ENCODE measurements at places on chromosomes 11 and 22.

GRCh38 chr11:111307472-111308108, 9.2 kb downstream of the POU2AF3 start:
- no peak for DNase-seq

- DNase-seq = no peak
Measured at GRCh38 chr22:44468973-44469372, 29.1 kb downstream of the RTL6 start.

DNA sequence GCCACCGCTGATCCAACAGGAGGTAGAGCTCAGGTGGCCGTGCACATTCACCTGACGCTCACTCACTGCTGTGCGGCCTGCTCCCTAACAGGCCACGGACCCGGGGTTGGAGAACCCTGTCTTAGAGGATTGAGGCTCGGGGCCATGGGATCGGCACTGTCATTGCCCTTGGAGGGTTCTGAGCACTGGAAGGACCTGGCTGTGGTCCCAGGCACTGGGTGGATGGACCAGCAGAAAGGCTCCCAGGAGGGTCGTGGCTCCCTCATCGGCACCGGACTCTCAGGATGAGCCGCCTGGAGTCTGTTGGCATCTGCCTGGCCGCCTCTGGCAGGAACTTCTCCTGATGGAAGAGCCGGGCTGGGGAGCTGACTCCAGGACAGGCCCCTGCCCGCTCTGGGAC, 6.5 kb downstream of the KCNQ1 start:
- DNase-seq = no peak

GRCh38 chr22:31825513-31825912, 71.7 kb downstream of the DEPDC5 start:
- no peak for DNase-seq

GRCh38 chr11:42824067-42824466, 487.7 kb upstream of the API5 start:
- no peak for DNase-seq

- DNase-seq = no peak
Measured at GRCh38 chr11:69931994-69932910, 113.0 kb upstream of the FGF3 start.

- peak; percentile 31 for DNase-seq
Measured at GRCh38 chr22:44661659-44662569, 40.1 kb upstream of the PRR5 start.

DNA sequence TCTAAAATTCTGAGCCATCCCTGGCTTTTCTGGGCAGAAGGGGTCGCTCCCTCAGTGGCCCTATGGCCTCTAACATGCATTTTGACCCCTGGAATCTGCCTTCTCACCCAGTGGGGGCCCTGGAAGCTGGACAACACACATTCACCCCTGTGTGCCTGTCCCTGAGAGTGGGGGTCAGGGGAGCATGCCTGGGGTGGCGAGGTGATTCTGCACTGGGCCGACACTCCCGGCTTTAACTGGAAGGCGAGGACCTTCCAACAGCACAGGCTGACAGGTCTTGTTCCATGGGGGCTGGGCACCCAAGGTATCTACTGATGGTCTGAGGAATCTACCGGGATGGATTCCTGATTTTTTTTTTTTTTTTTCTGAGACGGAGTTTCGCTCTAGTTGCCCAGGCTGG, 10.7 kb downstream of the PPM1F start:
- DNase-seq = no peak

GRCh38 chr11:126370016-126370415, 14.5 kb downstream of the ST3GAL4 start:
- DNase-seq = no peak

DNA sequence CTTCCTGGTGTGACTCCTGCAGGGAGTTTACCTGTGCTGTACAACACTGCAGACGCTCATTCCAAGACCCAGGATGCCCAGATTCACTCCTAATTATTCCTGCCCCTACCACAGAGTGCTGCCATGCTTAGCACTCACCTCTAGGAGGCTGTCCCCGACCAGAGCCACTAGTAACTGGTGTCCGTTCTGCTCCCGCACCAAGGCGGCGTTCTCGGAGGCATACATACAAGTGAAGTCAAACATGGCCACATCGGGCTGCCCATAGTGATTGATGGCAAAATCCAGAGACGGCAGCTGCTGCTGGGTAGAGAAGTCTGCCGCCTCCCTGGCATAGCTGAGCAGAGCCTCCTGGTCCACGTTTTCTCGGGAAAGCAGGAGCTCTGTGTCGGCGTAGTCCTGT, 122.3 kb upstream of the BID start:
- no peak for DNase-seq

- peak; percentile 95 for DNase-seq
Measured at GRCh38 chr11:75786101-75786736, 17.6 kb downstream of the DGAT2 start.

GRCh38 chr11:79049741-79050179, 391.1 kb downstream of the TENM4 start:
- peak; percentile 87 for DNase-seq

DNA sequence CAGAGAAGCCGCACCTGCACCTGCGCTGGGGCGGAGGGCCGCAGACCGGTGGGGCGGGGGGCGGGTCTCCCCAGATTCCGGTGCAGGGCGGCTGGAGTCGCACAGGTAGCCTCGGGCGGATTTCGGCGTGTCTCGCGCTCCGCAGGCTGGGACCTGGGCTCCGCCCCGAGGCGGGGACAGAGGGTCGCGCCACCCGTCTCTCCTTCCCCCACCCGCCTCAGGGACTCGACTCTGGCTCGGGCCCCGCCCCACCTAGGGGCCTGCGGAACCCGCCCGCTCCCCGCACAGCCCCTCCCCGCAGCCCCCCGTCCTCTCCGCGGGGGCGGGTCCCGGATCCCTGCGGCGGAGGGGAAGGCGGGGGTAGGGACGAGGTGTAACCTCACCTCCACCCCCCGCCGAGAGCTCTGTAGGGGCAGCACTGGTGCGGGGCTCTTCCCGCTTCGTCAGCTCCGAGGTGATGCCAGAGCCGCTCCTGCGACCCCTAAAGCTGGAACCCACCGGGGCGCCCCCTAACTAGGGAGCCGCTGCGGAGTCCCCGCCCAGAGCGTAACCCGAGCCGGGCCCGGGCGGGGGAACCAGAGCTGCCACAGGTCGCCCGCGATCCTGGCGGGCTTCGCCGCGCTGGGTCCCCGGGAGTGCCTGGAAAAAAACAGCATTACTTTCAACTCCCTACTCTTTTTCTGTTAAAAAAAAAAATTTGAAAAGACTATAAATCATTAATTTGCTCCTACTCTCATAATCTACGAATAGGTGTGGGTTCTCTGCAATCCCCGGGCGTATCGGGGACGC, at the start of gene SLC29A2:
TSS of gene SLC29A2 (minus strand) at position 134 of the 789 bp plus-strand sequence. CDS start 169 bp downstream, outside the sequence.
- peak; percentile 89 for DNase-seq

- DNase-seq = no peak
Measured at GRCh38 chr11:105719073-105719822, 109.4 kb downstream of the GRIA4 start.

DNA sequence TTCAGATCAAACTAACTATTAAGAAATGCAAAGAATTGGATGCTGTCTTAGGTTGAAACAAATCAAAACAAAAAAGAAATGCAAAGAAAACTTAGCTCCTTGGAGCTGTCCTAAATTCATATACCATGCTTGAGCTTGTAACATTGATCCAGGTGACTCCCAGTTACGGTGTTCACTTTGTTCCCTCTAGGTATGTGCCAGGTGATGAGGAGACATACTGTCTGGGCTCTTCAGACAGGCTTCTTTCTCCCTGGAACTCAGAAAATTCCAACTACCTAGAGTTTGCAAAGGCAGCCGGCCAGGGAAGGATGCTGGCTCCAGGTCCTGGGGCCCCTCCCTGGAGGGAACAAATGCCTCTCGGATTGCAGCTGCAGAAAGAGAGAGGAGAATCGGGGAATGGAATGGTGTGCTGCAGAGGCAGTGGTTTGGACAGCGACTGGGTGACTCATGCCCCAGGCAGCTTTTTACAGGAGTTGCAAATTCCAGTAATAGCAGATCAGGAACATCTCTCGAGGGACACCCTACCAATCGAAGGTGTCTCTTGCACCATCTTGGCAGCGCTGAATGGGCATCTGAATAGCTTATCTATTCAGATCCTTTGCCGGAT, 12.3 kb upstream of the ASPHD2 start:
- no peak for DNase-seq

DNA sequence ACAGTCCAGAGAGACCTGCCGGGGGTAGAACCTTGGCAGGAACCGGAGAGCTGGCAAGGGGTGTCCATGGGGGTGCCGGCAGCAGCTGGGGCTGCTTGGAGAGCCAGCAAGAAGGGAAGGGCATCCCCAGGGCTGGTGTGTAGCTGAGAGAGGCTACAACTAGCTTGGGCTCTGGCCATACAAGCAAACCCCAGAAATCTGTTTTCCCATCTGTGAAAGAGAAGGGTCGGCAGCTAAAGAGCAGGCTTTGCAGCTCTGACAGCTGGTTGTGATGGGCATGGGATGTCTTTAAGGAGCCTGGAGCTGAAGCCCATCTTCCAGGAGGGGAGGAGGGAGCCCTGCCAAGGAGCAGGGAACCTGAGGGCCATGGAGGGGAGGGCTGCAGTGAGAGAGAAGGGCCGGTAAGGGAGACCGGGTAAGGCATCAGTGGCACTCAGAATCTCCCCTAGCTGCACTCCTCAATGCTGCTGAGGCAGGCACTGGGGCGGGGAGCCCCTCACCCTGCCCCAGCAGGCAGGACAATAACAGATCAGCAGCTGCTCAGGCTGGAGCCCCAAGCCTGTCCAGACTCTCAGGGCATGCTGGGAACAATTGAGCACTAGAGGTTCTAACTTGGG, 3.9 kb downstream of the CHST1 start:
- DNase-seq = no peak

- peak; percentile 79 for DNase-seq
Measured at GRCh38 chr11:30488304-30488998, 97.7 kb downstream of the MPPED2 start.

DNA sequence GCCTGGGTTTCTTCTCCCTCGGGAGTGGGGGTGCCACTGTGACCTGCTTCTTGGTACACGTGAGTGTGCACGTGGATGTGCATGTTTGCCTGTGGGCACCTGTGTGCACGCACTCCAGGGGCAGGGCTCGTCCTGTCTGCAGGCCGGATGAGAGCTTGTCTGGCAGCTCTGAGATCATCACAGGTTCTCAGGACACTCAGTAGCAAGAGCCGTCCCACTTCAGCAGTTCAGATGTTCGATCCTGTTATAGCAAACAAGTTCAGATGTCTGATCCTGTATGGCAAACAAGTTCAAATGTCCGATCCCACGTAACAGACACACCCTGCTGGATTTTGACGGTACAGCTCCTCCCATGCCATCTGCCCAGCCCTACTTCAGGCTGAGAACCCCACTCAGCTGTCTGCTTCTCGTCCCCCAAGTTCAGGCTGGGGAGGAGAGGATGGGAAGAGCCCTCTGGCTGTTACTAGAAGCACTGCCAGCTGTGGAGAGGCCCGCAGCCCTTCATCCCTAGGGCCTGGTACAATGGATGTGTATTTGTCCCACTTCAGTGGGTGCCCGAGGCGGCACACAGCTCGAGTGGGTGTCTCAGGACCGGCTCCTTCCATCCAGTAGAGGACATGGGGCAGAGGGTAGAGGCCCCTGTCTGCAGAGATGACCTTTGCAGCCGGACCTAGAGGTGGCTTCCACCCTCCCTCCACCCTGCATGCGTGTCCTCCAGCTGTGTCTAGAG, 1126.9 kb downstream of the BRD1 start:
- no peak for DNase-seq

DNA sequence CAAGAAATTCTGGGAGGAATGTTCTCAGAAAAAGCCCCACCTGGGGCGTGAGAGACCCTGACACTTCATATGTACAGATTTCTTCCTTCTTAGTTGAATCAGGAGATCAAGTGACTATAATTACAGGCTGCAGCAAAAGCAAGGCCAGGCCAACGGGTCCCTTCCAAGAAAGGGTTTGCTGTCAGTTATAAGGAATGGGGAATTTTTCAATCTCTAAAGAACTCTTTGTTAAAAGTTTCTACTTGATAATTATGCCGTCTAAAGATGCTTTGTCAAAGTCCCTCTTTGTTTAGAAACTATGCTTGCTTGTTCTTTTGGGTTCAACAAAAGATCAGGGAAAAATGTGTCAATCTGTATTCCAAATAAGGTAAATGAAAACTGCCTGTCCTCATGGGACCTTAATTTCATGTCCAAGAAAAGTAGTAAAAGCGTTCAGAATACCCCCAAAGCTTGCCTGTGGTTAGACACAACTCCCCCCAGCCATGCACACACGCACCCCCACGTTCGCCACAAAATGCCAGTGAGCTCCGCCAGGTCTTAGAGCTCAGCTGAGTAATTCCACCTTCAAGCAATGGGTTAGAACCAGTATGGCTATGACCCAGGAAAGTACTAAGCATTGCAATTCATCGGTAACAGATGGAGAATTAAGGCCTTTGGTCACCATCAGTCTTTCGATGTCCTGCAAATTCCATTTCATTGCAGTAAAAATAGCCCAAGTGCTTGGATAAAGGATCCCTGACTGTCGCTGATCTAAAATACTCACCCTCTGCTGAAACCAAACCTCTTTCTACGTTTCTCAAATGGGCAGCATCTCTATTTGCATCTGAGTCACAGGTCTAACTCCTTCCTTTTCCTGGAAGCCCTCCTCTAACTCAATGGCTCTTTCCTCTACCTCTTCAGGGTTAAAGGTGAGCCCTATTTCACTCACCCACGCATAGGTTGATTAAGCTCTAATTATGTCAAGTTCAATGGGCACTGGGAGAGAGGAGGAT, 419.2 kb upstream of the SYN3 start:
- DNase-seq = no peak

GRCh38 chr22:29887358-29887757, 4.4 kb downstream of the MTMR3 start:
- DNase-seq = no peak

DNA sequence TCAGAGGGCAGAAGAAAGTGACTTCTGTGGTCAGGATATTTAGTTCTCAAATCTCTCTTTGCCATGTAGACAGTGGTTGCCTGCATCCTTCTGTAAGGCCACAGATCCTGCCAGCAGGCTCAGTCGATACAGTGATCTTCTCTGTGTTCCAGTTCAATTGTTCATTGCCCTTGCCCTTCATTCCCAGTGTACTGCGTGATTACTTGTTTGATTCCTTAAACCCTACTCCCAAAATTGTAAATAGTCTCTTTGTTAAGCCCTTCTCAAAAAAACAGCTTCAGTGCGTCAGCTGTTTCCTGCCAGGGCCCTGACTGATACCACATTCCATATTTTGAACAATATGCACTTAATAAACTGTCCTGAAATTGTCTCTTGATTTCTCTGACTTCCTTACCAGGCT, 9.3 kb upstream of the TYR start:
- no peak for DNase-seq

- no peak for DNase-seq
Measured at GRCh38 chr11:21421711-21422329, 752.4 kb downstream of the NELL1 start.

Measured in small intestine (tissue), 16 donors.